ENCODE measurements at places on chromosomes 3 and 15.

GRCh38 chr3:5235655-5236054, 48.1 kb downstream of the EDEM1 start:
- no peak for DNase-seq

DNA sequence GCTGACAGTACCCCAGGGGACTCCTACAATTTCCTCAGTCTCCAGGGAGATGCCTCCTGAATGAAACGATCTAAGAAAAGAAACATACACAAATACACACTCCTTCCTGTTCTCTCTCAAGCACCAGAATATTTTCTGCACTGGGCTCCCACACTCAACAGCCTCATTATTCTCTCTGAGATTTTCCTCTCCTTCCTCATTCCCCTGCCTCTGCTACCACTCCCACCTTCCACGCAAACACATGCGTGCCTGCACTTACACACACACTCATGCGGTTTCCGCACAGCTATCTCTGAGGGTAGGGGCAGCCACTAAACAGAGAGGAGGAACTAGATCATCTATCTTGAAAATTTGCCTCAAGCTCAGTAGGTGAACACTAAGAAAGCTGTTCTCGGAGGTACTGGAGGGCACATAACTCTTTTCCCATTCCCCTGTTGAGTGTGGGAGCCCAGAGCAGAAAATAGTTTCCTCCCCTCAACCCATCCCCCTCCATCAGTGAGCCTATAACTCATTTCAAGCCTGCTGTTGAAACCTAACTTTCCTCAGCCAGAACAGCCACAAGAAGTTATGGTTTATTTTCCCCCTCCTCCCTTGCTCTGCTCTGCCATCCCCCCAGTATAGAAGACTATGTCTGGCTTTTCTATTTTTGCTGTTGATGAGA, 30.5 kb upstream of the TIPARP start:
- peak; percentile 37 for DNase-seq

- no peak for DNase-seq
These were observed 61.4 kb downstream of the CLDN11 start for GRCh38 chr3:170480111-170480510.

DNA sequence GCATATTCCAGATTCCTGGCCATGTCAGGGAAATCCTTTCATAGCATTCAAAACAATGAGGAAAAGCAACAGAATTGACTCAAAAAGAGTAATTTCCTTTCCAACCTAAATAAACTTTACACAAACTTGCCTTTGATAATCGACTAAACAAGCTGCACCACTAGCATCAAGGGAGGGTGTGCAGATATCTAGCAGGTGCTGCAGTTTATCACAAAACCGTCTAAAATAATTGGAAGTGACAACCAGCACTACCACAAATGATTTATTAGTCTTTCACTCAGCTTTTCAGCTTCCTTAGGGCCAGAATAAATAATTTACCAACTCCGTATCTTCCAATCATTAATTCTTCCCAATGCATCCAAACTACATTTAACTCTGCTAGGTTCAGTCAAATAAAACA, 71.7 kb downstream of the TBC1D5 start:
- no peak for DNase-seq

DNA sequence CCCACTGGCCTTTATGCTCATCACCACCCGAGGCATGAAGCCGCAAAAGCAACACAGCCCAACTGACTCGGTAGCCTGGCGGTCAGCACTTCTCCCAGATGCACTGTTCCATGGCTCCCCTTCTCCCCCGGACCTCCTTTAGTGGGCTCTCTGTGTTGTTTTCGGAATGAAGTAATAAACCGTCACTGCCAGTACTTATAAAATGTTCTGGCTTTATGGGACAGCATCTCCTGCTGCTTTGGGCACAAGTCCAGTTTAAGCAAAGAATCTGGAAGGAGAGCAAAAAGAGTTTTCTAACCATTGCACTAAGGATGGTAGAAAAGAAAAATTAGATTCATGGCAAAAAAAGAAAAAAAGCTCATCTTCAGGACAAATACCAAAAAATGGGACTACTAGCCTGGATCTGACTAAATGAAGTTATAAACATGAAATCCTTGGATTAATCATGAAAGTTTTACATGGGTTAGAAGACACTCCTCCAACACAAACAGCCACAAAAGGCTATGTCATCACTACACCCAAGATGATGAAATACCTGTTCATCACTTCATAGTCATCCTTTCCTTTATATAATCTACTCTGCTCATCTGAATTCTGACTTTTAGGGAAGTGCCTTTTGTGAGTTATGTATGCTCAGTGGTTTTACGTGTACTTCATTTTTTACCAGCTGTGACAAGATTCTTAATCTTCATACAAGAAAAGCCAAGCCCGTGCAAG, 89.5 kb upstream of the UBE2E2 start:
- DNase-seq, result peak; percentile 15

DNA sequence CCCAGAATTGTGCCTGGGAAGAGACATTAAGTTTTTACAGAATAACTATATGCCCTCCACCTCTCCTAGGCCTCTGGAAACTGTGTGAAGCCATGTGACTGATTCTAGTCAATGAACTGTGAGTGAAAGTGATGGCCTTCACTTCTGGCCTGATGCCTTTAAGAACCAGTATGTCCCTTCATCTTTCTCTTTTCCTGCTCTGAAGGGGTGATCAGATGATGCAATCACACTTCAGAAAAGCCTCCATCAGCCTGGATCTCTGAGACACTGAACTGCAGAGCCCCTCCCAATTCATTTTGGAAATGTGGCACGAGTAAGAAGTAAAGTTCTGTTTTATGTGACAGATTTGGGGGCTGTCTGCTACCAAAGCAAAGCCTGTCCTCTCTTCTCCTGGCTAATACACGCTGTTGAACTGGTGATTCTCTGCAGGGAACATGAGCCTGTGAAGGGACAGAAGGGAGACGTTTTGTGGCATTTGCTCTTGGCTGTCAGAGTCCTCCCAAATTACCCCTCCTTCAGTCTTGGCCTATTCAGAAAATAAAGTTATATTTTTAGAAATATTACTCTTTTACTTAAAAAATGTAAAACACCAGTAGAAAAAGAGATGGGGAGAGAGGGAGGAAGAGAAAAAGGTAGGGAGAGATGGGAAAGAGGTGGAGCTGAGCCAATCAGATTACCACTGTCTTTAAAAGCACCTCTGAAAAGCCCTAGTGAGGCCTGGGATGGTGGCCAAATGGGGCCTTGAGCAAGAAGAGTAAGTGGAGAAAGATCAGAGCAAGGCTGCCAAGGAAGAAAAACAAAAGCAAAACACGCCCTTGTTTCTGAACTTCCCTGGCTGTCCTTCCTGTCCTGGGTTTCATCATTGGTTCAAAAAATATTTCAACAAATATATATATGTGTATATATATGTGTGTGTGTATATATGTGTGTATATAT, 40.9 kb upstream of the RYK start:
- DNase-seq, result peak; percentile 76

- no peak for DNase-seq
These were observed 72.8 kb downstream of the GABRG3 start for GRCh38 chr15:27043770-27044169.

DNA sequence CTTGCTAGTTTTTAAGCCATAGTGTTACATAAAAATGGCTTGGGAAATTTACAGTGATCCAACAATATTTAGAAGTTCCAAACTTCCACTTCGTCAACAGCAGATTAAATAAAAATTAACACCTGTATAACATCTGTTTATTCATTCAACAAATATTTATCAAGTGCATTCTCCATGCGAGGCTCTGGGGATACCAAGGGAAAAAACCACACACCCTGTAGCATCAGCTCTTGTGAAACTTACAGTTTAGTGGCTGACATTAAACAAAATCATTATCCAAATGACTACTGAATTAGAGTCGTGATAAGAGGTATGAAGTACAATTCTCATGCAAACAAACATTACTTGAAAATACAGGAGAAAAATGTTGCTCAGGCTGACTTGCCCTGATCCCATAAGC, 122.9 kb downstream of the DLG1 start:
- DNase-seq, result no peak

DNA sequence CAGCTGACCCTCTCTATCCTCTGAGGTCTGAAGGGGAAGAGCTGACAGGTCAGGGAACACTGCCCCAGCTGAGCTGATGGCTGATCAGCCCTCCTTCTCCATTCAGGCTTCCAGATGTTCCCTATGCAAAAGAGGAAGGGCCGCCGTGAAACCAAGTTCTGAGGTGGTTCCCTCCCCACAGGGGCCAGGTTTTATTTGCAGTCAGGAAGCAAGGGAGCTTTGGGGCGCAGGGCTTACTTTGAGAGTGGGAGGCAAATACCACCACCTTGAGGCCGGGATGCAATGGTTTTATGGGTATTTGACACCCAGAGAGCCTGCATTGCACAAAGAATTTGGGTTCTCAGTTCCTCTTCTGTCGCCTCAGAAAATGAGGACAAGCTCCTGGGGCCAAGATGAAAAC, 186.9 kb downstream of the ARRDC4 start:
- DNase-seq, result no peak

- DNase-seq, result no peak
These were observed 292.9 kb upstream of the NR2F2 start for GRCh38 chr15:96037584-96037983.

- no peak for DNase-seq
These were observed 8.6 kb upstream of the RPL29 start for GRCh38 chr3:52004163-52004787.

GRCh38 chr3:161323926-161324621, 47.2 kb downstream of the SPTSSB start:
- DNase-seq, result no peak

DNA sequence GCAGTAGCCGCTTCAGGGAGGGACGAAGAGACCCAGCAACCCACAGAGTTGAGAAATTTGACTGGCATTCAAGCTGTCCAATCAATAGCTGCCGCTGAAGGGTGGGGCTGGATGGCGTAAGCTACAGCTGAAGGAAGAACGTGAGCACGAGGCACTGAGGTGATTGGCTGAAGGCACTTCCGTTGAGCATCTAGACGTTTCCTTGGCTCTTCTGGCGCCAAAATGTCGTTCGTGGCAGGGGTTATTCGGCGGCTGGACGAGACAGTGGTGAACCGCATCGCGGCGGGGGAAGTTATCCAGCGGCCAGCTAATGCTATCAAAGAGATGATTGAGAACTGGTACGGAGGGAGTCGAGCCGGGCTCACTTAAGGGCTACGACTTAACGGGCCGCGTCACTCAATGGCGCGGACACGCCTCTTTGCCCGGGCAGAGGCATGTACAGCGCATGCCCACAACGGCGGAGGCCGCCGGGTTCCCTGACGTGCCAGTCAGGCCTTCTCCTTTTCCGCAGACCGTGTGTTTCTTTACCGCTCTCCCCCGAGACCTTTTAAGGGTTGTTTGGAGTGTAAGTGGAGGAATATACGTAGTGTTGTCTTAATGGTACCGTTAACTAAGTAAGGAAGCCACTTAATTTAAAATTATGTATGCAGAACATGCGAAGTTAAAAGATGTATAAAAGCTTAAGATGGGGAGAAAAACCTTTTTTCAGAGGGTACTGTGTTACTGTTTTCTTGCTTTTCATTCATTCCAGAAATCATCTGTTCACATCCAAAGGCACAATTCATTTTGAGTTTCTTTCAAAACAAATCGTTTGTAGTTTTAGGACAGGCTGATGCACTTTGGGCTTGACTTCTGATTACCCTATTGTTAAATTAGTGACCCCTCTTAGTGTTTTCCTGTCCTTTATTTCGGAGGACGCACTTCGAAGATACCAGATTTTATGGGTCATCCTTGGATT, at the start of gene MLH1:
Gene MLH1, plus strand, starts transcription at position 193 of the 958 bp plus-strand sequence. Its CDS starts 30 bp downstream, at position 223.
- DNase-seq, result peak; percentile 100

- DNase-seq, result no peak
These were observed 3.6 kb downstream of the PXK start for GRCh38 chr3:58336135-58336882.

DNA sequence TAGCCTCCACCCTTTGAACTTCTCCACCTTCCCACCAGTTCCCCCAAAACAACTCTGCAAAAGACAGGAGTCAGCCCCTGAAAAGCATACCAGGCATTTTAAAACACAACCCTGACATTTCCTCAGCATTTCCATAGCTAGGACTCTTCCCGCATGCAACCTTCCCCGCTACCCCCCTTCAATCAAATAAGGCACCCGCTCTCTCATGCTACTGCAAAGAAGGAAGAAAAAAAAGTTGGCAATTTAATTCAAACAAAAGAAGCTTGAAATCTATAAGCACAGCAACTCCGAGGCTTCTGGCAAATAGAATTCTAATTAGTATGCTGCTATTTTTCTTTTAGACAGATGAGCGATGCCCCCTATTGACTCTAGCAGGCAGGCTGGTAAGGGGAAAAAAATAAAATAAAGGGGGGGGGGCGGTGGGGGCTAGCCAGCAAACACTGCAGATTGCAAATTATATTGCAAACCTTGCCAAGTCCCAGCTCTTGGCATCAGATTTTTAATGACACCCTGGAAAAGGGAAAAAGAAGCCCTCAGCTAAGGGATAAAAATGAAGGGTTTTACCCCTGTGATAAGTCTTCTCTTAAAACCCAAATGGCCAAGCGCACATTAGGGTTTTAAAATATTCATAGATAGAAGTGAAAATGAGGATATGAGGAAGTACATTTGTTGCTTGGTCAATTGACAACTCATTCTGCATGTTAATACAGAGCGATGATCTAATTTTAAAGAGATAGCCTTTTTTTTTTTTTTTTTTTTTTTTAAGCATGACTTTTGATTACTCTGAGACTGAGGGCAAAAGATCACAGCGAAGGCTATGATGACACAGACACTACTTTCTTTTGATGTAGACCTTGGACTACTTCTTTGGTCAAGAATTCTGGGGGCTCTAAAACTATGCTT, 255.2 kb downstream of the NR2F2 start:
- no peak for DNase-seq

DNA sequence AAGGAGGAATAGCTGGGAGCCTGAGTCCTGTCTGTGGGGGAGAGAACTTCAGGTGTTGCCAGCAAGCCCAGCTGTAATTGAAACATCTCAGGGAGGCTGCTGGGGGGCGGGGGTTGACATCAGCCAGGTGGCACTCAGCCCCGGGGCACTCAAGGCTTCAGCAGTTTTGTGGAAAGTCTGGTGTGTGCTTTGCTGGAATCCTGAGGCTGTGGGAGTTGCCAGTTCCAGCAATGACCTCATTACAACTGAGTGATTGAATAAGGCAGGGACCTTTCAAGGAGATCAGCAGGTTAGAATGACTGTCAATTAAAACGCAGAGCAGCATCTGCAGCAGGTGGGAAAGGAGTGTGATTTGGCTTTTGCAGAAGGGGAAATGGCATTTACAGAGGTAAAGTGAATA, 75.7 kb downstream of the FAM43A start:
- DNase-seq, result no peak

- no peak for DNase-seq
These were observed 533.0 kb upstream of the SEMA6D start for GRCh38 chr15:47184003-47184907.
